ENCODE measurements at places on chromosomes 4 and X.

- DNase-seq: no peak
Measured at GRCh38 chrX:123181233-123181914, 2.7 kb upstream of the GRIA3 start.

GRCh38 chr4:112818594-112818965 is 181.6 kb downstream of the LARP7 start:
- DNase-seq: no peak

- no peak for DNase-seq
Measured at GRCh38 chrX:68711845-68712244, 64.4 kb downstream of the STARD8 start.

DNA sequence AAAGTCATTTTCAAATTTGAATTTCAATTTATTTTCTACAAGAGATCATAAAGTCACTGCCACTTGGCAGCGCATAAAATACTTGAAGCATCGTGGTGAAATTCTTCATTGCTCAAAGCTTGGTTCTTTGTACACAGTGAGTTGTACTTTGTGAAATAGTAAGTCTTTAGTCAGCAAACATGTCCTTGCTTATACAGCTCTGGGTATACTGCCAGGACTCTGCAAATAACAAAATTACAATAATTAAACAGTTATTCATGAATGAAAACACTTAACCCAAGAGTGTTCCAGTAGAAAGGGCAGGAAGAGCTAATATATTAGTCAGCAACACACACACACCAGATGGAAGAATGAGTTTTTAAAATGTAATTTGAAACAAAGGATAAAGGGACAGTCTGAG is 1300.9 kb upstream of the DIAPH2 start:
- DNase-seq: no peak

GRCh38 chrX:1657367-1658070 is 42.7 kb downstream of the ASMT start:
- DNase-seq: peak; percentile 47

DNA sequence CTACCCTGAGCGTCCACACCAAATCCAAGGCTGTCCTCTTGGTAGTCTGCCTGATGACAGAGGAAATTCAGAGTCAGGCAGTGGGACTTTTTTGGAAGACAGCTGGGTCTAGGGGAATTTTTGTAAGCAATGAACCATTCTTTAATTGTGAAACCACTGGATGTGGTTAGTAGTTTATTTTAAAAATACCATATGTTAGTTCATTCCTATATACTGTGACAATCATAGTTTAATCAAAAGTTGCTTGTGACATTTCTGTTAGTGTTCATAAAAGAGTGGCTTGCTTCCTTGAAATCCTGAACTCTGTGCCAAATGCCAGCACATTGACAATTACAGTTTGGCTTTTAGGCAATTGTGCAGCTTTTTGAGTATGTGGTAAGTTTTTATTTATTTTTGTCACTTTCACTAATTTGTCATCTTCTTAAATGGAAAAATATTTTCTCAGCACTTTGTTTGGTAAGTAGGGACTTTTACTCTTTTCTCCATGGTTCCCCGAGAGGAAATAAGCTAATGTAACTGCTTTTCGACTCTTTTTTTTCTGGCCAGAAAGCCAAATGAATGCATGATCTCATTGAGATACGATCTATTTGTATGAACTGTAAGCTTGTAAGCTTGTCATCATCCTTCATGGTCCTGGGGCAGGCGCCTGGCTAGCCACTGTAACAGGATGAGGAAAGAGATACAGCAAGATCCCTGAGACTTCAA is 72.6 kb upstream of the SLC4A4 start:
- no peak for DNase-seq

- DNase-seq: no peak
Measured at GRCh38 chr4:151784706-151785105, 23.9 kb upstream of the GATB start.

Data from stimulated activated CD4-positive, alpha-beta T cell treated with anti-CD3 and anti-CD28 coated beads, Interleukin-4, amount 100 ng/mL, for 1 hour (primary cell).